ENCODE measurements at places on chromosomes 2 and 18.

- no peak for DNase-seq
Observed at GRCh38 chr2:165450156-165450555, 19.3 kb upstream of the CSRNP3 start.

- DNase-seq: no peak
Observed at GRCh38 chr2:208033701-208034502, 8.6 kb upstream of the PLEKHM3 start.

- DNase-seq: no peak
Observed at GRCh38 chr2:241912021-241912555, 42.6 kb downstream of the RTP5 start.

DNA sequence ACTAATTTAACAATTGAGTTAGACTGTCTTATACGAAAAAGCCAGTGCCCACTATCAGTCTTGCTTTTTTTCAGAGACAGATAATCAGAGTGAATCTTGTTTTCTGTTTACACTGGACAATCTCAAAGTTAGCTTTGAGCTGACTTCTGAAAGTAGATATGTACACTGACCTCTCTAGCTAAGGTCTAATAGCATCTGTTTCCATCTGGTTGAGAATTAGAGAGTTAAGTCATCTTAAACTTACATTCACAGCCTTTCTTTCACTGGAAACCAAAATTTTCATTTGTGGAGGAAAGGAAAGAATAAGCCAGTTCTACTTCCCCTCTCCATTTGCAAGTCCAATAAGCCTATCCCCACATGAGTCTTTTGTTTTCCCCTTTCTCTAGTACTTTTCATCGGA, 89.3 kb downstream of the VRK2 start:
- DNase-seq: no peak

DNA sequence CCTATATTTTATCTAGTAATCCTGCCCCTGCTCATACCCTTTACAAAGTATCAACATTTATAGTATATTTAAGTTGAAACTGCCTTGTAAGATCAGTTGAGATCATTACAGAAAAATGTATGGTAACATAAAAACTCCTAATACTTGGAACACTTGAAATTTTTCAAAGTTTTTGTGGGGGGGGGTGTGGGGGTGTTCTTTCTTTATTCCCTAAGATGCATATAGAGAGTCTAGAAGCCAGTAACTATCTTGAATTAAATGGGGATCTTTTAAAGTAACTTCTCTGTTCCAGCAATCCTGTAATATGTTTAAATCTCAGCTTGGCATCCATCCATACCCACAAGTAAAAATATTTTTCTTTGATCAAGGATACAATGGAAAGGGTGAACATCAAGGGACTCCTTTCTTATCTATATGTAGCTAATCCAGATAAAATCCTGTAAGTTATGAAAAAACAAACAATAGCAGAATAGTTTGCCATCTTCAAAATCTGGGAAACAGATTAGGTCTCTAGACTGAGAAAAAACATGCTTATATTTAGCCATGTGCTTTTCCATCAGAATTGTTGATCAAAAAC, 455.3 kb downstream of the MEIS1 start:
- no peak for DNase-seq

GRCh38 chr2:149472413-149472812, 115.2 kb downstream of the MMADHC start:
- DNase-seq: no peak

- DNase-seq: no peak
Observed at GRCh38 chr2:12488352-12489318, 228.1 kb upstream of the TRIB2 start.

DNA sequence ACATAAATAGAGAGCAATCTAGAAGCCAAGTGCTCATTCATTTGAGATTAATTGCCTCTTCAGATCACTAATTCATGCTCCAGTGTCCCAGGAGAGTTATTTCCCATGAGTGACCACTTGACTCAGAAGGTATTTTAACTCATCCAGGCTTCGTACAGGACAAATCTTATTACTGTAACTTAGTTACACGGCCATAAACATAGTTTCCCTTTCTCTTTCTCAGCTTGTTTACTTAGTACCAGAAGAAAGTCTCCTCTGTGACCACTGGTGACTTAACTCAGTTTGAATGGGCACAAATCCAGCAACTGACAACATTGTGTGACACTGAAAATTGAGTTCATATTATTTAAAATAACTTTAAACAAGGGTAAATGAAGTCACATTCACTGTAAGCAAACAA, 25.3 kb downstream of the MMADHC start:
- peak; percentile 23 for DNase-seq
